ENCODE measurements at places on chromosomes 4 and X. TPM values are rescaled to one million over a fixed set of nuclear protein-coding genes. Genes with fewer than 3 reads are reported as not detected.
A peak's percentile ranks its signal among the peaks of the same experiment; 100 is the strongest.

- DNase-seq = no peak
Measured at GRCh38 chrX:113157496-113157895, 316.9 kb upstream of the AMOT start.

- DNase-seq = peak; percentile 5
Measured at GRCh38 chrX:18129690-18130089, 91.0 kb downstream of the BEND2 start.

- no peak for DNase-seq
Measured at GRCh38 chr4:36884151-36884550, 360.4 kb upstream of the NWD2 start.

DNA sequence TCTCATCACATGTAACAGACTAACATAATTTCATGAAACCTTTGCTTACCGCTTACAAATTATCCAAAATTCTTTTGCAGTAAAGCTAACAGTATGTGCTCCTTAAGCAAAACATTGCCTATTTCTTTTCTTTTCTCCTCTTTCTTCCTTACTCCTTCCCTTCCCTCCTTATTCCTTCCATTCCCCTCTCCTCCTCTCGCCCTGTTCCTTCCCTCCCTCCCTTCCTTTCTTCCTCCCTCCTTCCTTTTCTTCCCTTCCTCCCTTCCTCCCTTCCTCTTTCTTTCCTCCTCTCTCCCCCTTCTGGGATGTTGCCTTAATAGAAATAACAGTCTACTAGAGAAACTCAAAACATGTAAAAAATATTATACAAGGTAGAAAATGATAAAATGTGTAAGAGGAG, 246.4 kb downstream of the TENM3 start:
- no peak for DNase-seq

WNK3 gene
- polyA plus RNA-seq = 4.3 TPM

VCX3A gene
- polyA plus RNA-seq = not detected

Data from right renal pelvis (tissue), 4 donors.